ENCODE measurements at places on chromosomes 2 and 18.

- DNase-seq = no peak
Measured at GRCh38 chr2:112827604-112828185, 8.9 kb downstream of the IL1B start.

GRCh38 chr2:55010149-55010591 is 40.1 kb downstream of the RTN4 start:
- DNase-seq = no peak

DNA sequence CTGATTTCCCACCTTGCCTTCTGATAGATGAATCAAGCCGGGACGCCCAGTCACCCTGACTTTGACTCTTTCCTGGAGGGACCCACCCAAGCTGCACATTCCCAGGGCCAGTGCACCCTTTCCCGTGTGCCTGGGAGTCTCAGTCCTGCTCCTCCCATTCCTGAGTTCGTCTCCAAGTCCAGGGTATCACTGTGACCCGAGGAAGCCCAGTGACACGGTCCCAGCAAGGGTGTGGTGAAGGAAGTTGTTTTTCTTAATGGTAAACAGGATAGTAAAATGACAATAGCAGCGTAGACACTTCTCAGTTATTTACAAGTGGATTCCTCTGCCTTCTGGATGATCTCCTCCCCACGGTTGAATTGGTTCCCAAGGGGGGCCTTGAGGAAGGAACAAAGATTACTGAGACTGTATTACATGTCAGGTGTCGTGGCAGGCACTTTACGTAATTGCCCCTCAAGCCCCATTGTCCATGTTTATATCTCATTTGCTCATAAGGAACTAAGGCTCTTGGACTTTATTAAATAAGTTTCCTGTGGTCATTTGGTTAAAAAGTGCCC is 123.3 kb downstream of the PRKCE start:
- DNase-seq = no peak

DNA sequence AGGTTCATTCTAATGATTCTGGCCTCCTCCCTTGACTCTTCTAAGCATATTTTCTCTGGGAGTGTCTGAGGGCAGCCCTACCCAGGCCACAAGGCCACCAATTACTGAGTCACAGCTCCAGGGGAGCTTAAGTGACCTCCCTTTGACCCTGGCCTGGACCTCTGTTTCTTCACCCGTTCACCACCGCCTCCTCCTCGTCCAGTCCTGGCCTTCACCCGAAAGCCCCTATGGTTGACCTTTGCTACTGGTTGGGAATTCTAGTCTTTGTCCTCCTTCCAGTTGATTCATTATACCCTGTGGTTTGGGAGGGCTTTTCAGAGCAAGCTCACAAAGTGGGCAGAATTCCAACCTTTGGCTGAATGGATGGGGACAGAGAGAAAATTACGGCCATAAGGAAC is 72.6 kb downstream of the NRP2 start:
- no peak for DNase-seq

GRCh38 chr18:7575465-7576028 is 8.4 kb downstream of the PTPRM start:
- no peak for DNase-seq

DNA sequence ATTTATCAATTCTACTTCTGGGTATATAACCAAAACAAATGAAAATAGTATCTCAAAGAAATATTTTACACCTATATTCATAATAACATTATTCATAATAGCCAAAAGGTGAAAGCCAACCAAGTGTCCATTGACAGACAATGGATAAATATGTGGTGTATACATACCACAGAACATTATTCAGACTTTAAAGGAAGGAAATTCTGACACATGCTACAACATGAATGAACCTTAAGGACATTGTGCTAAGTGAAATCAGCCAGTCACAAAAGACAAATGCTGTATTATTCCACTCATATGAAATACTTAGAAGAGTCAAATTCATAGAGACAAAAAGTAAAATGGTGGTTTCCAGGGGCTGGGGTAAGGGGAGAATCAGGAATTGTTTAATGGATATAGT is 370.5 kb upstream of the CHAC2 start:
- DNase-seq = no peak

- no peak for DNase-seq
Measured at GRCh38 chr2:191299866-191300265, 54.7 kb downstream of the MYO1B start.

DNA sequence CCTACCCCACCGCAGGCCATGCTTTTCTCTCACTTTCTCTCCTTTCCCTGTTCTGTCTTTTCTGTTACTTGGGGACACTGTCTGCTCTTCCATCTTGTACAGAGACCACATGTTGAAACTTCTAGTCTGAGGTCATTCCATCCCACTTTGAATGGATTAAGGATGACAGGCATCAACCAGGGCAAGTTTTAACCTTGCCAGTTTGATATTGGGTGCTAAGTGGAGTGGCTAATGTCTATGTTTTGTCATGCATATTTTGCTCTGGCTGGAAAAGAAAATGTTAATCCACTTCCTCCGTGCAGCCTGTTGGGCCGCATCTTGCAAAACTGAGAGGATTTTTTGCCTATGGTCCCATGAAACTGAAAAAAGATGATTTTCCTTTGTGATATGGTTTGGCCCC is 205.5 kb upstream of the SESTD1 start:
- DNase-seq = no peak

DNA sequence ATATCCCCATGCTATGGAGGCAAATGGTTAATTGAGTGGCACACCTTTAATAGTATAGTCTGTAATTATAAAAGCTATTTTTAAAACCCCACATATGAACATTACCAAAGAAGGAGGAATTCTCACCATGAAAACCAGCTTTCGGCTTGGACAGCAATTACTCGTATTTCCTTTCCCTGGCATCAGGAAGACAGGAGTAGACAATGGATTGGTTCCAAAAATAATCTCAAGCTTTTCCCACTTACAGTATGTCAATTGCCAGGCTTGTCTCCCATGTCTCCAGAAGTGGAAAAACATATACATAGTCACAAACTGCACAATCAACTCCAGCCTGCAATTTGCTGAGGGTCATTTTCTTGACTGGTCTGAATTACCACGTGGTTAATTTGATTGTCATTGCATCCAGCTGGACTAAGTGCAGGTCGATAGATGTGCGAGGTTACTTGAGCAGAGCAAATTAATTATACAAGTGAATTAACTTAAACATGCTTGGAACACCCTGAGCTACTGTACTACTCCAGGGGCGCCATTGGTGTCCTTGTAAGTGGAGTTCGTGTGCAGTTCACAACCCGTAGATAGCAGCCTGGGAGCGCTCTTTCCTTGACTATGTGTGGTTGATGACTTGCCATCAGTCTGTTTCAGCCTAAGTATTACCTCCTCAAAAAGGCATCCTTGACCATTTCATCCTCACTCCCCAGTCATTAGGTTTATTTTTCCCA is 124.3 kb upstream of the PELI1 start:
- DNase-seq = no peak

DNA sequence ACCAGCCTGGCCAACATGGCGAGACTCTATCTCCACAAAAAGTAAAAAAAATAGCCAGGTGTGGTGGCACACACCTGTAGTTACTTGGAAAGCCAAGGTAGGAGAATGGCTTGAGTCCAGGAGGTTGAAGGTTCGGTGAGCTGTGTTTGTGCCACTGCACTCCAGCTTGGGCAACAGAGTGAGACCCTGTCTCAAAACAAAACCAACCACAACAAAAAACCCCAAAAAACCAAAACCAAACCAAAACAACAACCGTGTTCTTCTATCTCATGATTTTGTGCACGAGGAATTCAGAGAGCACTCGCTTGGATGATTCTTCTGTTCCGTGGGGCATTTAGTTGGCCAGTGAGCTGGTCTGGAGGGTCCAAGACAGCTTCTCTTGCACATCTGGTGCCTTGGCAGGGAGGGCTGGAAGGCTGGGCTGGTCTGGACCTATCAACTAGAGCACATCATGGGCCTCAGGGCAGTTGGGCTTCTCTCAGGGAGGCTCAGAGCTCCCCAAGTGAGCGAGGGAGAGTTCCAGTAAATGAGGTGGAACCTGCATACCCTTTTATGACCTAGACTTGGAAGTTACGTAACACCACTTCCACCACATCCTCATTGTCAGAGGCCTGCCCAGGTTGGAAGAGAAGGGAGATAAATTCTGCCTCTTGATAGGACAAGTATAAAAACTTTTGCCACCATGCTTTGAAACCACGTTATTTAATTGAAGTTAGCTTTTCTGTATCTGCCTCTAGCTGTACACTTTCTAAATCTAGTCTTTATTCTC is 25.2 kb downstream of the SIX2 start:
- no peak for DNase-seq

DNA sequence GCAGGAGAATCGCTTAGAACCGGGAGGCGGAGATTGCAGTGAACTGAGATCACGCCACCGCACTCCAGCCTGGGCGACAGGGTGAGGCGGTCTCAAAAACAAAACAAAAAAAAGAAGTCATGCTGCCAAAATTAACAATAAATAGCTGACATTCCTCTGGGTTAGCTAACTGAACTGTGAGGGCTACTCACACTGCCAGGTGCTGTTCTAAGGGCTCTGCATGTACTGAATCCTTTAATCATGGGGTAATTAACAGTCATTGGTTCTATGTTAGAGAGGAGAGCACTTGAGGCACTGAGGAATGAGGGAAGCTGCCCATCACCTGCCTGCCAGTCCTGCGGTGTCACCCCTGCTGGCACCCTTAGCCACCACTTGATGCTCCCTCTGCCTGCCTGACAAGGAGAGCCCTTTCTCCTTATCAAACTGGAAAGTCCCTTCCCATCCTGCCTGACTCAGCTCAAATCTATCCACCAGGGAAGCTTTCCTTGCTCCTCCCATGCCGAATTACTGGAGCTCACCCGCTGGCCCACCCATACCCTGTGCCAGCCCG is 73.0 kb upstream of the RIOK3 start:
- DNase-seq = no peak

- DNase-seq = no peak
Measured at GRCh38 chr2:208049006-208049405, 23.7 kb upstream of the PLEKHM3 start.

DNA sequence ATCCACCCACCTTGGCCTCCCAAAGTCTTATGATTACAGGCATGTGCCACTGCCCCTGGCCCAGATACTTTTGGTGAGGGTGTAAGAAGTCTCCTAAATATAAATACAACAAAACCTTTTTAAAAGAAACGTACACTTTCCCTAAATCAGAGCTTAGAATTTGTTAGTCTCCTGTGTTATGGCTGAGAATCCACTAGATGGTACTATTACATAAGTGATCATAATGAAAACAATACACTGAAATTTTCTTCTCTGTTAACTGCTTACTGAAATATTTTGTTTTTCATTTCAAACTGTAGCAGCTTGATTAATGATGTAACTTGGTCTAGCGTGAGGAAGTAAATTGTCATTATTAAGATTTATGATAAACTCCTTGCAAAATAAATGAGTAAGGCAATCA is 74.8 kb upstream of the FAM98A start:
- no peak for DNase-seq

Data from stimulated activated CD4-positive, alpha-beta T cell treated with anti-CD3 and anti-CD28 coated beads, Interleukin-1b, Interleukin-23, amount 100 ng/mL, for 24 hours (primary cell).